ENCODE measurements at places on chromosomes 11 and 22. TPM values are rescaled to one million over a fixed set of nuclear protein-coding genes. Genes with fewer than 3 reads are reported as not detected.

TRIM3 gene
- 12.8 TPM for total RNA-seq

MAJIN gene
- not detected for total RNA-seq

CCDC87 gene
- not detected for total RNA-seq

TYR gene
- not detected for total RNA-seq

DDX25 gene
- not detected for total RNA-seq

ACRV1 gene
- not detected for total RNA-seq

KRTAP5-11 gene
- total RNA-seq, result not detected

DGCR8 gene
- total RNA-seq, result 12.8 TPM

TRIM29 gene
- total RNA-seq, result not detected

GNAZ gene
- total RNA-seq, result 0.52 TPM

TREH gene
- not detected for total RNA-seq

MMP27 gene
- total RNA-seq, result not detected

ALKBH3 gene
- total RNA-seq, result 32.2 TPM

RBM7 gene
- 31.4 TPM for total RNA-seq

DCDC1 gene
- total RNA-seq, result 0.08 TPM

CCDC73 gene
- total RNA-seq, result not detected

CELF1 gene
- total RNA-seq, result 58.6 TPM

MS4A3 gene
- not detected for total RNA-seq

OR51B2 gene
- not detected for total RNA-seq

CARD10 gene
- total RNA-seq, result 15.0 TPM

MMP13 gene
- total RNA-seq, result 0.13 TPM

OR4A16 gene
- total RNA-seq, result not detected

OR8B12 gene
- not detected for total RNA-seq

YPEL4 gene
- total RNA-seq, result 0.13 TPM

TMEM191B gene
- total RNA-seq, result 2.2 TPM

RAC2 gene
- 32.8 TPM for total RNA-seq

ARHGAP32 gene
- total RNA-seq, result 15.3 TPM

Measured in epithelial cell of alveolus of lung (primary cell).